HAP-1 (cell line): ENCODE measurements at places on chromosomes 16 and 17.
A peak's percentile ranks its signal among the peaks of the same experiment; 100 is the strongest.

DNA sequence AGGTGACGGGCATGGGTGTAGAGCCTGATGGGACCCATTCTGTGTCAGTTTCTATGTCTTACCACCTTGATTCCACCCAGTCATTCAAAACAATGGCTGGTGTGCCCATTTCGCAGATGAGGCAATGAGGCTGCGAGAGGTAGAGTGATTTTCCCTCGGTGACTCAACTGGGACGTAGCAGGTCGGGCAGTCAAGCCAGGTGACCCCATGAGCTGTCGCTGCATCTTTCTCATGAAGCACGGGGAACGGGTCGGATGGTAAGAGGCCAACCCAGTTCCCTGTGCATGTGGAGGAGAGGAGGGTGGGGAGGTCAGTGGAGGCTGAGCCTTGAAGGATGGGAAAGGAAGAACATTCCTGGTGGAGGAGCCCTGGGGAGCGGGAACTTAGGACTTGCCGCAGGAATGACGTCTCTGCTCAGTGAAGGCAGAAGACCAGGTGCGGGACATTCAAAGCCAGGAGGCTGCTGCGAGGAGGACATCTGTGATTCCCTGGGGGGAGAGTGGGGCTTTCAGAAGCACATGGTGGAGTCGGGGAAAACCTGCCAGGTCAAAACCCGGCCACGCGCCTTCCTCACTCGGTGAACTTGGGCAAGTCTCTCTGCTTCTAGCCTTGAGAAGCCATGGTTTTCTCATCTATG lies 1.1 kb downstream of the IL21R start:
- DNase-seq: no peak

DNA sequence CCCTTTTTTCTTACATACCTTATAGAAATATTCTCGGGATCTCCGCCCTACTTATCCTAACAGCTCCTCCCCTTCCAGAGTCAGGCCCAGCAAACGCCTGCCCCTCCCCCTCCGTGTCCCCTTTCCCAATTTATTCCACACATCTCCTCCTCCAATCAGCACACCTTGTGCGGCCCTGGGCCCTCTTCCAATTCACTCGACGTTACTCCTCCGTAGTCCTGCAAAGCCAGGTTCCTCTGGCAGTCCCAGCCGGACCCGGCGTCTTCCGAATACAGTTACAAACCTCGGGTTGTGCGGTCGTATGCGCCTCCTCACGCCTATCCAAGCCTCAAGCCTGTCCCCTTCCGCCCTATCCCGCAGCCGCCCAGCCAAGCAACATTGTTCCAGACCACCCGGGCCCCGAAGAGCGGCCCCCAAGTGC lies 677 bp downstream of the CBX1 start:
- peak; percentile 77 for DNase-seq

DNA sequence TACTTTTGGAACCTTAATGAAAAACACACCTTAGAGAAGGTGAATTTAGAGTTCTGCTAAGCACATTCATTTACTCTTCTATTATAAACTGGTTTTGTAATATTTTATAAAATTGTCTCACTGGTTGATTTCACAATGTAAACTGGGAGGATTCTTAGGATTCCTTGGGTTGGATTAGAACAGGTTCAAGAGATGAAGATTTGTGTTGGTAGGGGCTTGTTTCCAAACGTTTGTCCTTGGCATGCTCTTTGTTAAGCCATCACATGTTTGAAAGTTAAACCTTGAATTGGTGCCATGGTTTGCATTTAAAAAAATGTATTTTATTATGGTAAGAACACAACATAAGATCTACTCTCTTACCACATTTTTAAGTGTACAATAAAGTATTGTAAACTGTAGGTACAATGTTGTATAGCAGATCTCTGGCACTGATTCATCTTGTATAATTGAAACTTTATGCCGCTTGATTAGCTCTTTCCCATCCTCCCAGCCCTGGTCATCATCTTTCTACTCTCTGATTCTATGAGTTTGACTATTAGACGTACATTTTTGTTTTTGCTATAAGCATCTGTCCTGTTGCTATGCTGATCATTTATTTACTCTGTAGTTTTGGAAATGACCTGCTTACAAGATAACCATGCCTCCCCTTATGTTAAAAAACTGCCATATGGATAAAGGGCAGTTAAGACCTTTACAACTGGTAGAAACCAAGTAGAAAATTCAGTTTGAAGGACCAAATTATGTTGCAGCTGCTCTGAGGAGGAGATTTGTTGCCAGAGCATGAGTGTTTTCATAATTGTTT lies 9.6 kb downstream of the FTO start:
- no peak for DNase-seq

GRCh38 chr17:21252289-21252795 lies 868 bp downstream of the NATD1 start:
- no peak for DNase-seq

DNA sequence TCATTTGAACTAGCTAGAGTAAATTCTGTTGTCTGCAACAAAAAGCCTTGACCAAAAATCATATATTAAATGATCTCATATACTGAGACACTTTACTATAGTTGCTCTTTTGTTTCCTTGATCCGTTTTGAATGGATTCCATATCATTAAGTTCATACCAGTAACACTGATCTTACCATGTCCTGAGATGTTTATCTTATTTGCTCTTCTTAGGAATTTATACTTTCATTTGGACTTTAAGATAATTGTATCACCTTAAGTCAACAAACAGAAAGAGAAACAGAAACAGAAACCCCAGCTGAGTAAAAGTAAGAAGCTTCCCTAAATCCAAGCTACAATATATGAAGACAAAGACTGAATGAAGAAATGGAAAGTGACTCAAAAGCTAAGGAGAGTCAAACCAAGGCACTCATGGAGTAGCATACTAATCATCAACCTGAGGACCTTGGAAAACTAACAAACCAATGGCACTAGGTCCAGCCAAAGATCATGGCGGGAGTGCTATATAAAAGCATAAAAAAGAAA lies 106.5 kb upstream of the COX10 start:
- DNase-seq: no peak

- DNase-seq: no peak
Observed at GRCh38 chr17:77769215-77769614, 189.3 kb upstream of the TNRC6C start.

DNA sequence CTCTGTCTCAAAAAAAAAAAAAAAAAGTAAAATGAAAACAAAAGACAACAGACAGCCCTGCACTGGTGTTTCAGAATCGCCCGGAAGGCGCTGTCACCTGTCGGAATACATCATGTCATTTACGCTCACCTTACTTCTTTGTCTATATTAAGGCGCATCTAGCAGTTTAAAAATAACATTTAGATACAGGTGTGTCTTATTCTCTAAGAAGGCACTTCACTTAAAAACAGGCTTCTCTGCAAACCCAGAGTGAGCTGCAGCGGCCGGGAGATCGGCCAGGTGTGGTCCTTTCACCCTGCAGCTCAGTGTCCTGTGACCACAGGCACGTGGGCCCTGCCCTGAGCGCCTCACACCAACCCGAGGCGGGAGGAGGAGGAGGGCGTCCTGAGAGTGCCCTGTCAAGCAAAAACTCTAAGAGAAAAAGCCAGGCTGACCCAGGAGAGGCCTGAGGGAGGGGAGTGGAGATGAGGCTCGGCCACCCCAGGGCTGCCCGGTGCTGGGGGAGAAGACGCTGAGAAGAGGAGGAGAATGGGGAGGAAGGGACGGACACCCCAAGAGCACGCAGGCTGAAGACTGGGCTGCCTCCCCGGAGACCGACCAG lies 3.3 kb upstream of the LMF1 start:
- no peak for DNase-seq

GRCh38 chr16:11792410-11793241 lies 4.4 kb downstream of the ZC3H7A start:
- no peak for DNase-seq

- DNase-seq: no peak
Observed at GRCh38 chr16:30368792-30369090, 1.6 kb downstream of the TBC1D10B start.

- DNase-seq: no peak
Observed at GRCh38 chr17:6496116-6496481, 51.8 kb downstream of the PIMREG start.

DNA sequence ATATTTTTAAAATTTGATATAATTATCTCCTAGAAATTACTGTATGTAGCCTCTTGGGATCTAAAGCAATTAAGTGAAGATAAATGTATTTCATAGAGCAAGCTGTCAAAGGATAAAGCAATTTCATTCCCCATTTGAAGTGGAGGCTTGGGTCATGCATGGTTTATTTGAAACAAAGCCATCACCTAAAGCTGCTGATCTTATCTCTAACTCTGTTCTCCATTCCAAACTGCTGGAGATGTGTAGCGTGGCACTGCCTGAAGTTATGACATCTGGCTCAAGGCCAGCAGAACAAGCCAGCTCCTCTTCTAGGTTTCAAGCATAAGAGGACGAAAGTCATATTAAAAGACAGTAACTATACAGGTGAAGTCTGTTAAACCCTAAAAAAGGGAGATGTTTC lies 83.9 kb downstream of the HIC1 start:
- peak; percentile 38 for DNase-seq

DNA sequence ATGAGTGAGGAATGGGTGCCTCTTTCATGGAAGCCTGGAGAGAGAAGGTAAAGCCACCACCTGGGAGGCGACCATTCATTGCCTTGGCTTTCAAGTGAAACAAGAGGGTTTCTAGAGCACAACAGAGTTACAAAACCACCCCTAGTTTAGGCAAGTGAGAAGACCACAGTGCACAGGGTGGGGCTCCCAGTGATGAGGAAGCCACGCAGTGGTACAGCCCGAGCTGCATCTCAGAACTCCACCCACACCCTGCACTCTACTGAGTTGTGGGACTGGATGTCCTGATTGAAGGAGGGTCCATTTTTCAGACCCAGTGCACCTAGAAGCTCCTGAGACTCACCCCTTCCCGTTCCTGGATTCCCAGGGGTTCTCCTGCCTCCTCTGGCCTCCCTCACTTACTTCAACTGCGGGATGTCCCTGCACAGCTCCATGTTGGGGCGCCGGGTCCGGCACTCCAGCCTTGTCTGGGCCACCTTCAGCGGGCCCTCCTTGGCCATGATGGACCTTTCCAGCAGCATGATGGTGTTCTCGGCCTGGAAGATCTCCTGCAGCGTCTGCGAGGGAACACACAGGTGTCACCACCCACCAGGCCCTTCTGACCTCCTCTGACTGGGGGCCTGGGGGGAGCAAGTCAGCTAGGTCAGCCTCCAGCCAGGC lies 55.1 kb upstream of the EMP2 start:
- DNase-seq: no peak

DNA sequence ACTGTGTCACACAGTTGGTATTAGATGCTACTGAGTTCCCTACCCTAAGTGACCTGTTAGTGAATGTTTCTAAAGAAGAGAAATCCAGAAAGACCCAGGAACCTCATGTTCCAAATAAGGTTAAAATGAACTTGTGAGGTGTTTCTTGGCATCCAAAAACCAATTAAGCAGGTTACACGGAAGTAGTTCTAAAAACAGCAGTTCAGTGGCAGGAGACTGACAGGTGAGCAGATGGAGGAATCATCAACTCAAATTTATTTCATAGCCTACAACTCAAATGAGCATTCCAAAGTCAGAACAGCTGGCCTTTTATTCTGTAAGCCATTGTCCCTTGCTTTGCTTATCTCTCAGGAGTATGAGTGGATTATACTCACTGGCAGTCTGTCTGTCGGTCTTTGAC lies 188.3 kb downstream of the IRX3 start:
- DNase-seq: no peak

- no peak for DNase-seq
Observed at GRCh38 chr17:50445730-50446325, 19.8 kb downstream of the ACSF2 start.

DNA sequence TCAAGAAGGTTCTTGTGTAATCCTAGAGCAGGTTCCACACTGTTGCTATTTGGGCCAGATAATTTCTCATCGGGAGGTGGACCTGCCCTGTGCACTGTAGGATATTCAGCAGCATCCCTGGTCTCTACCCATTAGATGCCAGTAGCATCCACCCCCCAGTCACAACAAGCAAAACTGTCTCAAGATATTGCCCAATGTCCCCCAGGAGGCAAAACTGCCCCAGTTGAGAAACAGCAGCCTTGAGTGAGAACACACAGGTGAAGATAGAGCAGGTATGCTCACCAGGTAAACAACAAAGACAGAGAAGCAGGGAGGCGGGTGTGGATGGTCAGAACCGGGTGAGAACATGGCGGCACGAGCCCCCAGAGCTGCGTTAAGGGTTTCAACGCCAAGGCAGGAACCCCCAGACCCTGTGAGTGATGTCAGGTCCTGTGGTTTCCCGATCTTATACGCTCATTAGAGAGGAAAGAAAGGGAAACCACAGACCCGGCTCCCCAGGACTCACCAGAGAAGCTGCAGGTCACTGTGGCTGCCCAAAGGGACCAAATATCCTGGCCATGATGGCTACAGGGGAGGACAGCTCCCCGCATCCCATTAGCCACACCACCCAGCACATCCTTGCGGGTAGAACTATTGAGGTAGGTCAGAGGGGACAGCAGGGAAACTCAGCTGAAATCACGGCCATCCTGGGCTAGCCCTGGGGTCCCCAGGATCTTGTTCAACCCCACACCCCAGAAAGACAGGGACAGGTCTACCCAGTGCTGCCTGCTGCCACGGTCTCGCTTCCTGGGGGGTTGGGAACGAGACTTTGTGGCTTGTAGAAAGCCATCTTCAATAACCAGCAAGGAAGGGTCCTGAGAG lies 21.2 kb downstream of the CDC42EP4 start:
- no peak for DNase-seq

- no peak for DNase-seq
Observed at GRCh38 chr16:86905302-86905701, 327.0 kb downstream of the FOXL1 start.

DNA sequence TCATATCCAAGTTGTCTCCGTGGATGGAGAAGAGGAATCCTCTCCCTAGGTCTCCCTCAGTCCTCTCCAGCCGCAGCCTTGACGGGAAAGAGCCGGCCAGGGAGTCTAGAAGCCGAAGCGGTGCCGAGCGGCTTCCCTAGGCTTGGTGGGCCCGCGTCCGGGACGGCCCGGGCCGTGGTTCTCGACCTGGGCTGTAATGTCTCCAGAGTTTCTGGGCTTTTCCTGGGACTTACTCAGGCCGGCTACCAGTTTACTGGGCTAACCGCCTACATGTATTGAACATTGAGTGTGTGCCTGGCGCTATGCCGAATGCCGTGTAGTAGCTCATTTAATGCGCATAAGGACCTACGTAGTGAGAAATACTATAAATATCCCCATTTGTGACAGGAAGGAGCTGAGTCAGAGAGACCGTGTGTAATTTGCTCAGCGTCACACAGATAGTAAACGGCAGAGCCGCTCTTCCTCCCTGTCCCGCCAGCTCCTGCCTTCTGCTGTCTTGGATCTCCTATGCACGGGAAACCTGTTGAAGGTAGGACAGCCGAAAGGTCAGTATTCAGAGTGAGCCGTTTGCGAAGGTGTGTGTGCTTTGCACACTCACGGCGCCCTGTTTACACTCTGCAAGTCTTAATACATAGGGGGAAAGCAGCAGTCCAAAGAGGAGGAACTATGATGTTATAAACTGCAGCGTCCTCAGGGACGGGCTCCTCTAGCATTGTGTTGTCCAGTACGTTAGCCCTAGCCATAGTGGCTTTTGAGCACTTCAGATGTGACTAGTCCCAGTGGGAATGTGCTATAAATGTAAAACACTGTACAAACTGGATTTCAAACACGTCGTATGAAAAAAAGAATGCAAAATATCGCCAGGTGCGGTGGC lies 723 bp upstream of the SPAG5 start:
- DNase-seq: peak; percentile 52

GRCh38 chr17:6163612-6164333 lies 93.6 kb downstream of the WSCD1 start:
- DNase-seq: no peak

GRCh38 chr17:81186203-81186602 lies 20.2 kb upstream of the AATK start:
- no peak for DNase-seq
